ENCODE measurements at places on chromosomes 4 and X. TPM values are rescaled to one million over a fixed set of nuclear protein-coding genes. Genes with fewer than 3 reads are reported as not detected.

GRCh38 chr4:98745366-98745765 lies 87.0 kb upstream of the TSPAN5 start:
- H3K4me3 ChIP-seq: no peak overlapping the region
- H3K36me3 ChIP-seq: no peaks in the 10 kb centered on the region
- H3K27ac ChIP-seq: no peak overlapping the region
- H3K4me1 ChIP-seq: peaks cover 4% of the 10 kb centered on the region

DNA sequence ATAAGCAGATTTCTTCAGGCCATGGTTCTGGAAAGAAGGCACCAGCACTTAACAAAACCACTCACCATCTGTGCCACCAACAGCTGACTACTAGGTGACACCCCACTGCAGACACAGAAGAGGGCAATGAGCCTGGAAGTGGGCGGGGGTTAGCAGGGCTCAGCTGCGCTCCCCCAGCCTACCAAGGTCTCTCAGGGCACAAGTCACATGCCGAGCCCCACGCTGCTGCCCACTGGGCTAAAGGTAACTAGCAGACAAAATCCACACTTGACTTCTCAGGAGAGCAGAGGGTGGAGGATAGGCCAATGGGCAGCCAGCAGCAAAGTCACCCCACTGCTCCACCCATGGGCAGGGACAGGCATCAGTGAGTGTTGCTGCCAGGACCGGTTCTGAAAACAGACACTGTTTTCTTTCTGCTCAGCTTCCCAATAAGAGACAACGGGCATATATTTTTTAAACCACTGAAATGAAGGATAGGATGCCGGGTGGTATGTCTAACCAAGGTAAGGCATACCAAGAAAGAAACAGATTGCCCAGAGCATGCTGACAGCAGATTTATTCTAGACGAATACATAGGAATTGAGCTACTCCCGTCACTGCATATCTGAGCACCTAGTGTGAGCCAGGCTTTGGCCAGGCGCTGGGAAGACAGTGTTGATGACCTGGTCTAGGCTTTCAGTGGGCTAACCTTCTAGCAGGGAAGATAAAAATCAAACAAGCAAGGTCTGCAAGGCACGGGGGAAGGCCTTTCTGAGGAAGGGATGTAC lies 20.1 kb downstream of the ACSL1 start:
- H3K4me1 ChIP-seq: peaks cover 90% of the 10 kb centered on the region
- H3K27me3 ChIP-seq: no peaks in the 10 kb centered on the region
- H3K4me3 ChIP-seq: peak overlapping the region; percentile 4
- no peak for DNase-seq
- H3K27ac ChIP-seq: peak overlapping the region; percentile 37

DNA sequence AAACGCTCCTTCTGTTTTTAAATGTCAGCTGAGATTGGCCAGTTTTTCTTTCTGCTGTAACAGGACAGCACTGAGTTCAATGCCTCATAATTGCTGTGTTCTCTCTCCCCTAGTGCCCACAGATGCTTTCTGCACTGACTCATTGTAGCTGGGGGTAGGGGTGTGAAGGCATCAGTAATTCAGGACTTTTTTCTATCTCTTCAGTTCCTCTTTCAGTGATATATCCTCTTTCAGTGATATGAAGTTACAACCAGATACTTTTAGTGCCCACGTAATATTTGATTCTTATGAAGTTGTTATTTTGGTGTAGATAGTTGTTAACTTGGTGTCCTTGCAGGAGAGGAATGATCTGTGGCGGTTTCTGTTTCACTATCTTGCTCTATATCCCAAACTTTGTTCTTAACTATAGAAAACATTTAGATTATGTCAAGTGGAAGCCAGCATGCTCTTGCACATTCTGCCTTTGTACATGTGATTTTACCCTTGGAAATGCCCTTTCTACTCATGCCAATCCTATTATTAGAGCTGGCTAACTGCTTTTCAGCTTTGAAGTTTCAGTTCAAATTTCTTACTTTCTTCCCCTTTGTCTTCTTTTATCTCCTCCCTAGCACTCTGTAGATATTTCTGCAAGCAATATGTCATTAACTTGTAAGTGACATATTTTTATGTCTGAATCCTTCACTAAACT lies 1258.4 kb downstream of the FAM133A start:
- H3K4me3 ChIP-seq: no peak overlapping the region
- H3K27ac ChIP-seq: no peak overlapping the region
- no peaks in the 10 kb centered on the region for H3K36me3 ChIP-seq
- H3K27me3 ChIP-seq: peaks cover 13% of the 10 kb centered on the region
- no peak for DNase-seq

GRCh38 chrX:110056419-110056818 lies 53.5 kb downstream of the TMEM164 start:
- no peak overlapping the region for H3K27ac ChIP-seq
- H3K27me3 ChIP-seq: no peaks in the 10 kb centered on the region
- no peaks in the 10 kb centered on the region for H3K4me1 ChIP-seq

The RENBP gene
- 13.7 TPM for total RNA-seq

The FAM50A gene
- 70.1 TPM for total RNA-seq

DNA sequence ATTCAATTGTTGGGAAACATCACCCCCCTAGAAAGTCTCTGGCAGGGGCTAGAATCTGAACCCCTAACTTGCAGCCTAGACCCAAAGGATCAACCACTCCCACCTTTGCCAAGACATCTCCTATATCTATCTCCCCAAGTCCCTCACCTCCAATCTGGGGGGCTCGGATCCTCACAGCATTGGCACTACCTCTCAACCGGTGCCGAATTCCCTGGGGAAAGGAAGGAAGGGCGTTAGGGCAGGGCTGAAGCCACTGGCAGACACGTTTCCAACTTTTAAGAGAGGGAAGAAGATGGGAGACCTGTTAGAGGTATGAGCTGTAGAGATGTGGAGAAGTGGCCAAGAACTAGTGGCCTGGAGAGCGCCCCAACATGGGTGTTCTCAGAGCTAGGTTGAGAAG lies 2.7 kb downstream of the TIMM17B start:
- H3K4me3 ChIP-seq: no peak overlapping the region
- peaks cover 6% of the 10 kb centered on the region for H3K4me1 ChIP-seq
- no peak overlapping the region for H3K27ac ChIP-seq
- no peak for DNase-seq

The FAM149A gene
- total RNA-seq: 20.1 TPM

The SYTL4 gene
- 32.9 TPM for total RNA-seq

The CXCL11 gene
- total RNA-seq: not detected

- H3K27me3 ChIP-seq: no peaks in the 10 kb centered on the region
- H3K36me3 ChIP-seq: no peaks in the 10 kb centered on the region
- no peak overlapping the region for H3K27ac ChIP-seq
- no peak for DNase-seq
- H3K4me1 ChIP-seq: no peaks in the 10 kb centered on the region
- H3K4me3 ChIP-seq: no peak overlapping the region
Observed at GRCh38 chr4:66569228-66569627, 898.9 kb upstream of the EPHA5 start.

GRCh38 chr4:6427439-6428090 lies 44.8 kb downstream of the PPP2R2C start:
- no peaks in the 10 kb centered on the region for H3K36me3 ChIP-seq
- DNase-seq: no peak
- H3K27me3 ChIP-seq: no peaks in the 10 kb centered on the region
- no peak overlapping the region for H3K27ac ChIP-seq
- H3K4me3 ChIP-seq: no peak overlapping the region

DNA sequence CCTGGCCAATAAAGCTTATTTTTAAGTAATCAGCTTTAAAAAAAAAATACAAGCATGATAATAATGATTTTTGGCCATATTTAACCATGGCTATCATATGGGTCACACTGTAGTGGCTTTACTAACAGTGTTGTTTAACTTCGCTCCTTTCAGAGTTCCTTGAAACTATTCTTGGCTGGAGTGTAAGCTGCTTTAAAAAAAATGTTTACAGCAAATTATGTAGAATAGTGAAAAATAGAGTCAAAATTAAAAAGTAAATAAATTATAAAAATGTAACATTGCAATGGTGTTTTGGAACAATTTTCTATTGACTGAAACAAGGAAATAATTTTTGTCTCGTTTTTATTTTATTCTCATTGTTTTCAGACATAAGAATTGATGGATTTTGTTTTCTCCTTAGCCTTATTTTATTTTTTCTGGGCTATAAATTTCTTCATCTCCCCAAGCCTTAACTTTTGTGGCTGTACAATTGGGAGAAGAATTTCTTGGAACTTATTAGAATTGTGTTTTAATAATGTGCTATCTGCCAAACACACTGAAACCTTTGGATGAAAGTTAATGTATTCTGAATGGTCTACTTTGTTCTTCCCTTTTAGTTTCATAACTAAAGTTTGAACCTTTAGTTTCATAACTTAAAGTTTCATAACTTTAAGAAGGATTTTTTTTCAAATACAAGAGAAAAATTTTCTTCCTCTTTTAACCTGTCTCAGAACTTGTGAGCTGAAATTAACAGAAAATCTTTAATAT lies 182.0 kb downstream of the ARHGAP24 start:
- no peak overlapping the region for H3K27ac ChIP-seq
- no peak for DNase-seq
- no peaks in the 10 kb centered on the region for H3K27me3 ChIP-seq
- H3K36me3 ChIP-seq: no peaks in the 10 kb centered on the region

- H3K27ac ChIP-seq: peak overlapping the region; percentile 32
- H3K27me3 ChIP-seq: no peaks in the 10 kb centered on the region
- no peak for DNase-seq
- H3K4me1 ChIP-seq: no peaks in the 10 kb centered on the region
- no peaks in the 10 kb centered on the region for H3K36me3 ChIP-seq
Observed at GRCh38 chr4:14446311-14446710, 556.0 kb upstream of the CPEB2 start.

DNA sequence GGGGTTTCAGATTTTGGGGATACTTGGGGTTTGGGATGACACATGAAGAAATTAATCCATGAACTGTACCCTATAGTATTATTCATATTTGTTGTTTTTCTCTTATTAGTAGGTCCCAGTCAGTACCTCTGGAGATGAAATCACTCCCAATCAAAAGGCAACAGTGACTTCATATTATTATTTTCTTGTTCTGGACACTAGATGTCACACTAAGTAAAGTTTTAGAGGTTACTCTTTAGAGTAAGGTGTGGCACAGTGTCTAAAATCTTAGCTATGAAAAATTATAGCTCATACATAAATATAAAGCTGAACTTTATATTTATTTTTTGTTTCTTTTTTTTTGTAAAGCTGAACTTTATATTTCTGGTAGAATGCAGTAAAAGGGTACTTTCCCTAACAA lies 35.1 kb downstream of the FAM114A1 start:
- no peak for DNase-seq
- H3K36me3 ChIP-seq: no peaks in the 10 kb centered on the region
- H3K4me1 ChIP-seq: peaks cover 4% of the 10 kb centered on the region
- H3K27me3 ChIP-seq: no peaks in the 10 kb centered on the region
- no peak overlapping the region for H3K27ac ChIP-seq
- H3K4me3 ChIP-seq: no peak overlapping the region

GRCh38 chr4:68872643-68873502 lies 57.1 kb downstream of the UGT2B10 start:
- H3K4me1 ChIP-seq: no peaks in the 10 kb centered on the region
- no peak for DNase-seq
- no peaks in the 10 kb centered on the region for H3K36me3 ChIP-seq
- no peak overlapping the region for H3K4me3 ChIP-seq

DNA sequence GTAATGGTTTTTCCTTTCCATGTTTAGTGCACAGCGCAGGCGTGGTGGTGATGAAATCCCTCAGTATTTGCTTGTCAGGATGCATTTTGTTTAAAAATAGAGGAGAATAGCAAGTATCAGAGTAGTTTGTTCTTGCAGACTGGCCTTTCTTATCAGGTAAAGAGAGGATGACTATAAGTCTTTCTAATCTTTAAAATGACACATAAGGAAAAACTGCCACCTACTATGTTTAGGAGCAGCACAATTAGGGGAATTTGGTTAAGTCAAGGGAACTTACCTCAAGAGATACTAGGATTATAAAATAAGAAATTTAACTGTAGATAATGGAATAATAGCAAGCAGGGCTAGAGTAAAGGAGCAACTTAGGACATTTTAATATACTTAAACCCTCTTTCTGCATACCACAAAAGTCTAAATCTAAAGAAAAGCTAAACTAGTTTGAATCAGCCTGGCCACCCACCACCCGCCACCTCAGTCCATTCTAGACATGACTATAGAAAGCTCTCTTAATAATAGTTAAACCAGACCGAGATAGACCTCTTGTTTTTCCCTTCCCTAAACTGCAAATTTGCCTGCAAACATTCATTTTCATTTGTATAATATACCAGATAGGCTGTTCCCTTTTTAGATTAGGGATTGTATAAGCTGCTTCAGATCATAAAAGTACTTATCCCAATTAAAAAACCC lies 62.0 kb downstream of the APOOL start:
- H3K4me1 ChIP-seq: no peaks in the 10 kb centered on the region
- no peak for DNase-seq
- H3K4me3 ChIP-seq: no peak overlapping the region
- H3K36me3 ChIP-seq: peaks cover 11% of the 10 kb centered on the region

The PCDH11X gene
- total RNA-seq: 0.39 TPM

GRCh38 chr4:77473509-77473908 lies 132.1 kb upstream of the CXCL13 start:
- DNase-seq: no peak
- H3K4me3 ChIP-seq: no peak overlapping the region
- H3K4me1 ChIP-seq: no peaks in the 10 kb centered on the region
- H3K27me3 ChIP-seq: no peaks in the 10 kb centered on the region
- no peak overlapping the region for H3K27ac ChIP-seq

- H3K4me1 ChIP-seq: no peaks in the 10 kb centered on the region
- H3K4me3 ChIP-seq: no peak overlapping the region
- no peaks in the 10 kb centered on the region for H3K36me3 ChIP-seq
- H3K27me3 ChIP-seq: no peaks in the 10 kb centered on the region
Observed at GRCh38 chrX:119698845-119699244, 5.9 kb upstream of the SEPTIN6 start.

- no peaks in the 10 kb centered on the region for H3K36me3 ChIP-seq
- DNase-seq: no peak
- H3K27me3 ChIP-seq: no peaks in the 10 kb centered on the region
- H3K4me3 ChIP-seq: no peak overlapping the region
- peaks cover 11% of the 10 kb centered on the region for H3K4me1 ChIP-seq
Observed at GRCh38 chr4:7336732-7337131, 98.0 kb downstream of the PSAPL1 start.

DNA sequence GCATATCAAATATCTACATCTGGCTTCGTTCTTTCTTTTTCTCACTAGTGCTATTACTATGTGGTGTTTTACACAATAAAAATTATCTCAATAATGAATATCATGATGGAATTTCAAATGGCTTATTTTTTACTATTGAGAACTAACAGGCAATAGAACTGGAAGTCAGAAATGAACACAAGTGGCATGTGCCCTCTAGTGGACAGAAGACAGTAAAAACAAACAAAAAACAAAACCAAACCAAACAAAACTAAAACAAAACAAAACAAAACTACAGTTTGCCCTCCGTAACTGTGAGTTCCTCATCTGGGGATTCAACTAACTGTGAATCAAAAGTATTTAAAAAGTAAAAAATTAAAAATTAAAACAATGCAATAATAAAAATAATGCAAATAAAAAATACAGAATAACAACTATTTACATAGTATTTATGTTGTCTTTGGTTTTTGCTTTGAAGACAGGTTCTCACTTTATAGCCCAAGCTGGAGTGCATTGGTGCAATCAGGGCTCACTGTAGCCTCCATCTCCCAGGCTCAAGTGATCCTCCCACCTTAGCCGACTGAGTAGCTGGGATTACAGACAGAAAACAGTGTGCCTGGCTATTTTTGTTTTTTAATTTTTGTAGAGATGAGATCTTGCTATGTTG lies 195.6 kb upstream of the TACR3 start:
- no peak overlapping the region for H3K27ac ChIP-seq
- no peaks in the 10 kb centered on the region for H3K36me3 ChIP-seq
- no peaks in the 10 kb centered on the region for H3K27me3 ChIP-seq
- no peaks in the 10 kb centered on the region for H3K4me1 ChIP-seq

The TLR2 gene
- total RNA-seq: 44.6 TPM

GRCh38 chr4:13918110-13918509 lies 290.6 kb upstream of the BOD1L1 start:
- no peaks in the 10 kb centered on the region for H3K4me1 ChIP-seq
- no peak overlapping the region for H3K4me3 ChIP-seq
- no peaks in the 10 kb centered on the region for H3K27me3 ChIP-seq
- DNase-seq: no peak
- no peak overlapping the region for H3K27ac ChIP-seq

Measured in tibial nerve (tissue), 4 donors.